ENCODE measurements at places on chromosomes 6 and 20.
A peak's percentile ranks its signal among the peaks of the same experiment; 100 is the strongest.

GRCh38 chr6:158707120-158707820 is 57.4 kb downstream of the SYTL3 start:
- no peak for DNase-seq

DNA sequence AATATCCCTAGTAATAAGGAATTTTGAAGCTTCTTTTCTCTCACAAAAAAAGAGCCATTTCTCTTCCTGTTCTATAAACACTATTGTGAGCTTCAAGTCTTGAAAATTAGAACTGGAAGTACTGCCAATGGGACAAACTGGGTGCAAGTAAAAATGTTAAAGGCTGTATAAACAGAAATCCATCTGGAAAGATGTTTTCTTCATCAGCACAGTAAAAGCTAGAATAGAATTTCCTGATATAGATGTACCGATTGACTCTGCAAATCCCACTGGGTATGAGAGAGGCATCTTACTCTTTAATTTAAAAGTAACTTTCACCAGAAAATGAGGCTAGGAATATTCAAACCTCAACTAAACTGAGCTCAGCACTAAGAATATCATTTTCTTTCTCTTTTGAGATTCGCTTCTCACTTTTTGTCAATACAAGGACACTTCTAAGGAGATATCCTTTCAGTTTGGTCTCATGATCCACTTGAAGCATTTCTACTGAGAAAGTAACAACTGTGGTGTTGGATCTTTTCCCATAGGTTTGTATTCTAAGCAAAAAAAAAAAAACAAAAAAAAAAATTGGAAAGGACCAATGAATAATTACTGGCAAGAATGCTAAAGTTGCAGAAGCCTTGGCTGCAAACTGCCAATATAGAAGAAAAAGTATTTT is 169.0 kb upstream of the PRDM1 start:
- no peak for DNase-seq

GRCh38 chr6:8108031-8108660 is 5.8 kb upstream of the EEF1E1 start:
- DNase-seq: no peak

GRCh38 chr6:6610031-6610591 is 21.6 kb downstream of the LY86 start:
- peak; percentile 48 for DNase-seq

GRCh38 chr6:111552241-111552744 is 53.4 kb downstream of the TRAF3IP2 start:
- DNase-seq: no peak

DNA sequence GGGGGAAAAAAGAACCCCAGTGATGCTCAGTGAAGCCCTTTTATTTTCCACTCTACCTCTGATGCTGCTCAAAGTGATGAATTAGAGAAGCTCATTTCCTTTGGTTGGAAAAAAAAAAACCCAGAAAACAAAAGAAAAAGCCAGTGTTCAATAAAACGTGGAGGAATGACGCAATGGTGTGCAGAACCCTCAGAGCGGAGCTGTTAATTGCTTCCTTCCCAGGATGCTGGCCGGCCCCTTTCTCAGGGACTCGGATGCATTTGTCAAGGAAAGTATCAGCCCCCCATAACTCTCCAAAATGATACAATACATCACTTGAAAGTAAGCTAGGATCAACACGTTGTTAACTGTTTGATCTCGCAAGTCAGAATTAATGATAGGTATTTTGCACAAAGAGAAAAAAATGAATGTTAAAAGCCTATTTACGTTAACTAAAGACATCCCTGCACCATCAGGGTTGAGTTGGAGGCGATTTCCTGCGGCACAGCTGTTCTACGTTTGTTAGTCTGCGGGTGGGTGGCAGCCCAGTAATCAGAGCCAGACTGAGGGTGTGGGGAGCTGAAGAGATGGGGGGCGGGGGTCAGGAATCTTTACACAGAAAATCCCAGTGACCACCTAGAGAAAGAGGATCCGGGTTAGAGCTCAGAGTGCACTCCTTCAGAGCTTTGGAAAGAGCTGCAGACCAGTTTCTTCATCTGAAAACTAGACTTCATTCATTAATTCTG is 132.4 kb downstream of the BMP7 start:
- no peak for DNase-seq

All from GM12892 (cell line).